LoVo (cell line): ENCODE measurements at places on chromosomes 3 and 15.
A peak's percentile ranks its signal among the peaks of the same experiment; 100 is the strongest.

DNA sequence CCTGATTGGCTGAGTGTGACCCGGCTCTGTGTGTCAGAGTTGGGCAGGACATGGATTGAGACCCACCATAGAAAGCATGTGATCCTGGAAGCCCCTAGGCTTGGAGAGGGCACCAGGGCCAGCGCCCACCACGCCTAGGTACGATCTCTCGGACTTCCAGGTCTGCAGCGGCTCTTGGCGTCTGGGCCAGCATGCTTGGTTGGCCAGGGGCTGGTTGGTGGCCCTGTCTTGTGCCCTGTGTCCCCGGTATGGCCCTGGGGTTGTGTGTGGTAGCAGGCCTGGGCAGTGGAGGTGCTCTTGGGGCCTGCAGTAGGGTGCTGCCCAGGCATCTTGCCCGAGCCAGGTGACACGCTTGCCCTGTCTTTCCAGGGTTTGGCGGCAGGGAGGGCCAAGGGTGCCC is 210.6 kb downstream of the UBE3A start:
- DNase-seq: no peak

DNA sequence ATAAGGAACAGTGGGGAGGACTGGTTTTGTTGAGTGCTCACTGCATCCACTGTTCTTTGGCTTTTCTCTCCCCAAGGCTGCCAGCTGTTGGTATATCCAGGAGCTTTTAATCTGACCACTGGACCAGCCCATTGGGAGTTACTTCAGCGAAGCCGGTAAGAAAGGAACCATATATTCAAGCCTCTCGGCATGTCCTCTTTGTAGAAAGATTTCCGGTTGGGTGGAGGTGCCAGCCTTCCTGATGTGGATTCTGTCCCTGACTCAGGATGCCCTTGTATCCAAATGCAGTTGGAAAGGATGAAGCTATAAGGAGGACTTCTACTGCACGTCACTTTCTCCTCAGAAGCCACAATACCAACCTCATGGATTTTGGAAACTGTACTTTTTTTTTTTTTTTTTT is 14.2 kb downstream of the NIT2 start:
- no peak for DNase-seq

DNA sequence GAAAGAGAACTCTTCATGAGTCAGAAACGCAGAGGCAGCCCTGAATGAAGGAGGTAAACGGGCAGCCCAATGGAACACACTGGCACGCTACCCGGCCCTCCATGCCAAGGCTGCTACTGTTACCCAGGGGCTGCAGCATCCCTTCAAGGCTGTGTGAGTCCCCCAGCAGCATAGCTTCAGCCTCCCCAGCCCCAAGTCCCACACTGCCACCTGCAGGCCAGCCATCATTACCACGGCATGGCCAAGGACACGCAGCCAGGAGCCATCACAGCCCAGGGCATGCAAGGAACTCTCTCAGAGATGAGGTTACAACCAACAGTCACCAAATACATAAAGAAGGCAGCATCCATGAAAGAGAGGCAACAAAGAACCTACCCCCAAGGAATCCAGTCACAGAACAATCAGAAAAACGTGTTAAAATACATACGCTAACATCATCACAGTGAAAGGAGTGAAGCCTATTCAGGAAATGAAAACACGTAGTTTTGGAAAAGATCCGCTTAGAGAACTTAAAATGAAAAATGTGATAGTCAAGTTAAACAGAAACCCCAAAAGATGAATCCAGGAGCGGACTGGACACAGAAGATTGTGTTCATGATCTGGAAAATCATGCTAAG is 22.4 kb downstream of the PLA2G4F start:
- DNase-seq: peak; percentile 42

GRCh38 chr3:10702961-10703740 is 112.9 kb upstream of the SLC6A11 start:
- DNase-seq: no peak

DNA sequence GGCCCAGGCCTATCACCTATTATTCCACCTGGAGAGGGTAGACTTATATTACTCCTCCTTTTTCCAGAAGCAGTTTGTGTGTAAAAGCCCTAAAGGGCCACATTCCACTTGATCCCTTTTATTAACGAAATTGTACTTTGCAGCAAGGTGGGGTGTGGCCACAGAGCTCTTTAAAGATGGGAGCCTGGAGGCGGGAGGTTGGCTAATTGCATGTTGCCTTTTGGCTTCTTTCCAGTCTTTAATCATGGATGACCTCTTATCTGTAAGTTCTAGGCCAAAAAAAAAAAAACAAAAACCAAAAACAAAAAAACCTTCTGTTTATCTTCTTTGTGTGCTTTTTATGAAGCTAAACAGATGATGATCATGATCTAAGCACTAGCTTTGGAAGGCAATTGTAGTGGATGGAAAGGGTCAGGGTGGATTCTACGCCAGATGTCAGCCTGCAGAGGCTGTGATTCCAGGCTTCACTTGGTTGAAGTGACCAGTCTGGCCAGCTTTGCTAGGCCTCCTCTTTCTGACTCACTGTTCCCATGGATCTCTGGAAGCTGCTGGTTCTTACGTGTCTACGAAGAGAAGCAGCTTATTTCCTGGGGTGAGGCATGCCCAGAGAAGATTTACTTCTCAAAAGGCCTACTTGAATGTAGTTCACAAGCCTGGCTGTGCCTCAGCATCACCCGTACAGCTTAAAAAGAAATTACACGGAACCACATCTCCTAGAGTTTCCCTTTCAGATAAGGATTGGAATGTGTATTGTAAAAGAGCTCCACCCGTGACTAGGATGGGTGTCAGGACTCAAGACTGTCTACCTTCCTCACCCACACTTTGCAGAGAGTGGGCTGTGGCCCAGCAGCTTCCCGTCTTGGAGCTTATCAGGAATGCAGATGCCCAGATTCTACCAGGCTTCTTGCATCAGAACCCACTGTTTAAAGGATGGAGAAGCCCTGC is 330.9 kb upstream of the C2CD4B start:
- DNase-seq: no peak

DNA sequence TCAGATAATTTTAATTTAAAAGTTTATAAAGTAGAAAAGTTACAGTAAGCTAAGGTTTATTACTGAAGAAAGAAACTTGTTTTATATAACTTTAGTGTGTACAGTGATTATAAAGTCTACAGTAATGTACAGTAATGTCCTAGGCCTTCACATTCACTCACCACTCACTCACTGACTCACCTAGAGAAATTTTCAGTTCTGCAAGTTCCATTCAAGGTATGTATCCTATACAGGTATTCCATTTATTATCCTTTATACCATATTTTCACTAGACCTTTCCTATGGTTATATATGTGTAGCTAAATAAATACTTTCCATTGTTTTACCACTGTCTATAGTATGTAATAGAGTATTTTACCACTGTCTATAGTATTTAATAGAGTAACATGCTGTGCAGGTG is 33.2 kb upstream of the MME start:
- no peak for DNase-seq

GRCh38 chr15:99090011-99090699 is 14.7 kb upstream of the SYNM start:
- DNase-seq: no peak

GRCh38 chr3:84621823-84622222 is 337.0 kb upstream of the CADM2 start:
- DNase-seq: no peak

DNA sequence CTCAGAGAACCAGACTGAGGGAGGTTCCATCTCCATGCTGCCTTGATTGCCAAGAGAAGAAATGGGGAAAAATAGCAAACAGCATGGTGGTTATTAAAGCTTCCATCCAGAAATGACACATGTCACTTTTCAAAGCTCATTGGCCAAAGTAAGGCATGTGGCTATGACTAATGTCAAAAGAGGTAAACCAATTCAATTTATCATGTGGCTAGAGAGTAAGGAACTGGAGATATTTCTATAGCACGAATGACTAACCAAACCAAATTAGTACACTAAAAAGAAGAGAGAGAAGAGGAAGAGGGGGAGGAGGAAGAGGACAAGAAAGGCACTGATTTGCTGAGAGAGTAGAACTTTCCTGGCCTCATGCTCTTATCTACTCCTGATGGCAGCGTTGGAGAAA is 115.2 kb upstream of the SLC6A11 start:
- no peak for DNase-seq

DNA sequence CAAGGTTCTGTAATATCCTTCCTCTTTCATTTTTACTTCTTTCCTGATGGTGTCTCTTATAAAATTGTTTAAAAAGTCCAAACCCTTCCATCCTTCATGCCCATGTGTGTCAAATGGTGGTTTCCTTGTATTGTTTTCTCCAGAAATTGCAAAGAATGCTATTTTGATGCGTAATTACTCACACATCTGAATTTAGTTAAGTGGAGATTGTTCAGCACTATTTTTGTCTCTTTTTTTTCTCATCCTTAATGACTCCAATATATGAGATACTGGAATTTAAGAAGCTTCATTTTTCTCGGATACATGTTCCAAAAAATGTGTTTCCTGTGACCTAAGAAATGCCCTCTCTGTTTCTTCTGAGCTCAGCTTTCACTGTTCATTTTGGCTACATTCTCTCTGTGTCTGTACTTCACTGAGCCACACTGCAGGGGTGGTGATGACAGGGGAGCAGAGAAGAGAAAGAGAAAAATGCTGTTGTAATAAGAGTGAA is 799.8 kb downstream of the DIPK2A start:
- no peak for DNase-seq

DNA sequence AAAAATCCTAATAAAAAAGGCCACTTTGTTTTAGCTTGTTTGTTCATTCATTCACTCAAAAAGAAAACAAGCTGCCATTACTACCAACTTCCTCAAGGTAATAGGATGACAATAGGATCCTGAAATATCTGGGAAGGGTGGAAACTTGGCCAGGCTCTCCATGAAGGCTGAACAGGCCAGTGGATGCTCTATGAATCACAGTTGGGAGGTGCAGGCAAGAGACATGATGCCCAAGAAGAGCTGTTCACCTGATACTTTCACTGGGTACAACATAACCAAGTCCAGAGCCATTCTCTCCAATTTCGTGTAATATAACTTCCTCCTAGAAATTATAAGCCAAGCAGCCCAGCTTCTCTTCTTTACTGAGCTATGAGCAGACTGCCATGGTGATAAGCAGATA is 37.3 kb downstream of the NMNAT3 start:
- no peak for DNase-seq

DNA sequence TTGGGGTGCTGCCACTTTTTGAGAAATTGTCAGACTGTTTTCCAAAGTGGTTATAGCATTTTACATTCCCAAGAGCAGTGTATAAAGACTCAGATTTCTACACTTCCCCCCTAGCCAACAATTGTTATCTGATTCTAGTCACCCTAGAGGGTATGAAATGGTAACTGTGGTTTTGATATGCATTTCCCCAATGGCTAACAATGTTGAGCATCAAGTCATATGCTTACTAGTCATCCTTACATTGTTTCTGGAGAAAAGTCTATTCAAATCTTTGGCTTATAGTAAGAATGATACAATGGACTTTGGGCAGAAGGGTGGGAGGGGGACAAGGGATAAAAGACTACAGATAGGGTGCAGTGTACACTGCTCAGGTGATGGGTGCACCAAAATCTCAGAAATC is 73.3 kb downstream of the CSNK1G1 start:
- DNase-seq: no peak

- no peak for DNase-seq
These were observed 50.6 kb upstream of the NMNAT3 start for GRCh38 chr3:139728414-139728813.

DNA sequence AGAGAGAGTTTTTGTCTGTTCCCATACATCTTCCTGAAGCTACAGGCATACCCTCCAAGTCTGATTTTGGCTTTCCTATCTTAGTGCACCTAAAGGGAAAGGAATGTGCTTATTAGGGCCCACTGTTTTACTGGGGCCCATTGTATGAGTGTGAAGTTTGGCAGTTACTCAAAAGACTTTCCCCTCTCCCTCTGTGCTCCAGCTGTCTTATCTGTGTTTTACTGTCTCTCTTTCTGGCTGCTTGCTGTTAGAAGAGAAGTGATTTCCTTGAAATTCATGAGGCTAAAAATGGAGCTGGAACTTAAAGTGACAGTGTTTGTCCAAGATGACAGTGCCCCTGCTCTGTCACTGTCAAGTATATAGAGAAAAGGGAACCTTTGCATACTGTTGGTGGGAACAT is 436.2 kb downstream of the OCA2 start:
- no peak for DNase-seq

DNA sequence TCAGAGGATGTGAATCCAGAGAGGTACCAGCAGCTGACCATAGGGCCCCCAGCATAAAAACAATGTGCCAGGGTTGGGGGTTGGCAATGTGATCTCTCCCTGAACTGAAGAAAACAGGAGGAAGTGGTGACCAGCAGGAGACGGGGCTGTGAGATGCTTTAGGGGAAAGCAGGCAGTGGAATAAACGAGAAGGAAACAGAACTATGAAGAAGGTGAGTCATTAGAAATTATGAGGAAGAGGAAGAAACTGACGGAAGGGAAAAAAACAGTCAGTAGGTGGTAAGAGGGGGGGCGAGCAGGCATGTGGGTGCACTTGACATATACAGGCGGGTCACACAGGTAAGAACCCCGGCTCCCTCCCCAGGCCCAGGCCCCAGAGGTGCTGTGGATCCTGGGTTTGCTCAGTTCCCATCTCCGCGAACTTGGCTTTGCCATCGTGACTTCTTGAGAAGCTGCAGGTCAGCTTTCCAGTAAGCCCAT is 42.2 kb upstream of the B3GNT5 start:
- no peak for DNase-seq

GRCh38 chr15:35194296-35194695 is 109.2 kb upstream of the NANOGP8 start:
- no peak for DNase-seq

DNA sequence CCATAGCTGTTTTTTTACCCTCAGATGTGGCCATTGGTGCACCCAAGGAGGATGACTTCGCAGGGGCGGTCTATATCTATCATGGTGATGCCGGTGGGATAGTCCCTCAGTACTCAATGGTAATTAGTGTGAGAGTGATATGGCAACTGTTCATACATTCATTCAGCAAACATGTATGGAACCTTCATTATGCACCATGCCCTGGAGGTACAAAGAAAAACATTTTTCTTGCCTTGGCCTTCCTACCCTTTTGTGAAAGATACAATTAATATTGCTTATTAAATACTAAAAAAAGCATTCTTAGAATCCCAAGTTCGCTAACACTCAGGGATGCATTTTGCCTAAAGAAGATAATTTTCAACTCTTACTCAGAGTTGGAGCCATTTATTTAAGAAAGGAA is 342.4 kb upstream of the CTDSPL start:
- DNase-seq: no peak

DNA sequence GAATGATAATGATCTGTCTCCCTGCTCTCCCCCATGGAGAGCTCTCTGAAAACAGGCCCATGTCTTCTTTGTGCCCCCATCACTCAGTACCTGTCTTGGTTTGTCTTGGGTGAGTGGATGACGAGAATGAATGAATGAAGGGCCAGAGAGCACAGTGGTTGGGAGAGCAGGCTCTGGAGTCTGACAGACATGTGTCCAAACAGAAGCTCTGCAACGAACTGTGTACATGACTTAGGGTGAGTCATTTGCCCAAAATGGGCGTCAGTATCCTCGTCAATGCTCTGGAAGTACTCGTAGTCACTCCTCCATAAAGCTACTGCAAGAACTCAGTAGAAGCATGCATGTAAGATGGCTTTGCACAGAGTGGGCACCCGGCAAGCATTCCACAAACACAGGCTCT is 170.2 kb upstream of the TLE3 start:
- DNase-seq: no peak
